ENCODE measurements at places on chromosomes 4 and X.

GRCh38 chr4:74097116-74097515, 1.9 kb downstream of the CXCL2 start:
- DNase-seq = no peak

GRCh38 chr4:169314906-169315305, 44.1 kb upstream of the SH3RF1 start:
- peak; percentile 54 for DNase-seq

- no peak for DNase-seq
Measured at GRCh38 chr4:37795581-37796195, 30.8 kb upstream of the PGM2 start.

DNA sequence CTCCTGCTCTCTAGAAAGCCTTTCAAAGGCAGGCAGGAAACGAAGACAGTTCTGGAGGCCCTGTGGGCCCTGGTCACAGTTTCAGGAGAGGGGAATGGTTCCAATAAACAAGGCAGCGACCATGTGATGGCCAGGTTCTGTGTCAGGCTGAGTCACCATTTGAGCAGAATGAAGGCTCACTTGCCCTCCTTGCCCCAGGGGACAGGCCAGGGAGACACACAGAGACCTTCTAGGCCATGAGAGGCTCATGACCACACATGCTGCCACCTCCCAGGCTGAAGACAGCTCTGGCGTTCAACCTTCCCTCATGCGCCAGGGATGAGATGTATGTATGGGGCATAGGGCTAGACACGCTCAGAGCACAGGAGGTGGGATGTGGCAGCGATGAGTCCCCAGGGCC, 22.9 kb upstream of the TRIM2 start:
- DNase-seq = no peak

DNA sequence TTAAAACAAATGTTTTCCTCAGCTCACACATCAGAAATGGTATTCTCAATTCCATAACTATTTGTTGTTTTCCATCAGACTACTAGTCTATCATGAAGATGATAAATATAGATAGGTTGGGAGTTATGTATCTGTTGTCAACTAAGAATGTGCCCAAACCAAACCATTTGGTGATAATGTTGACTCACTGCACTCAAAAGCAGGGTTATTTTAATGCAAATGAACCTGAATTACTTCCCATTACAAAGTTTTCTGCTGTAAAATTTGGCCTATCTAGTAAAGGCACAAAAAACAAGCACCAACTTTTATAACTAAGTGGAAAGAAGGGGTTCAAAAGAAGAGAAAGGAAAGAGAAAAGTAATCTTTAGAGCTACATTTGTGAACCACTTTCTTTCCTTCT, 93.5 kb downstream of the TBCK start:
- no peak for DNase-seq

DNA sequence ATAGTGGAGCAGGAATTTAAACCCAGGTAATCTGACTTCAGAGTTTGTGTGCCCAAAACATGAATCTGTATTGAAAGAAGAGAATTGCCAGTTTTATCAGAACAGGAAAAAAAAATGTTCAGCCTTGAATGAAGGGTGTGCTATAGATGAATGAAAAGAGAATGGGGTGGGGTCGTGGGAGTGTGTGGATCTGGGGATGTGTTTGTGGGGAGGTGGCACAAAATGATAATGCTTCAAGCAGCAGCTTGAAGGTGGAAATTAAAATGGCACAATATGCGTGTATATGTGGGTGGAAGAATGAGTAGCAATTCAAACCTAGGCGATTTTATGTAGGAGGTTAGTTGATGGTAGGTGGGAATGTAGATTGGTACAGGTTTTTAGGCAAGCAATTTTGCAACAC, 122.2 kb downstream of the IL1RAPL1 start:
- no peak for DNase-seq

GRCh38 chrX:138875472-138875871, 164.0 kb upstream of the FGF13 start:
- DNase-seq = no peak

- DNase-seq = no peak
Measured at GRCh38 chrX:123217728-123218127, 33.6 kb downstream of the GRIA3 start.

GRCh38 chr4:127686658-127687057, 43.5 kb upstream of the SLC25A31 start:
- peak; percentile 36 for DNase-seq

GRCh38 chrX:72078411-72078810, 53.3 kb downstream of the RTL5 start:
- DNase-seq = no peak

DNA sequence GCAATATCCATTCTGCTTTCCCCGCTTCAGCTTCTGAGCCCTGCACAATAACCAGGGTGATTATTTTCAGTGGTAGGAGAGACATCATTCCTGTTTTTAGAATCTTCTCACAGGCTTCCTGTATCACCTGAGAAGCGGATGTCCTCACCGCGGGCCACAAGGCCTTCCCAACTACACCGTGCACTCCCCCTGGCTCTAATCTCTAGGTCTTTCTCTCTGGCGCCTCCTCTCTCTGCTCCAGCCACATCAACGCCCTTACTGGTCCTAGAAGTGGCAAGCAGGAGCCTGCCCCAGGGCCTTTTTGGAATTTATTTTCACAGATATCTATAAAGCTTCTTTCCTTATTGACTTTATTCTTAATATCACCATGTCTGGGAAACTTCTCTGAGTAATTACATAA, 675.2 kb upstream of the FRG1 start:
- DNase-seq = no peak

DNA sequence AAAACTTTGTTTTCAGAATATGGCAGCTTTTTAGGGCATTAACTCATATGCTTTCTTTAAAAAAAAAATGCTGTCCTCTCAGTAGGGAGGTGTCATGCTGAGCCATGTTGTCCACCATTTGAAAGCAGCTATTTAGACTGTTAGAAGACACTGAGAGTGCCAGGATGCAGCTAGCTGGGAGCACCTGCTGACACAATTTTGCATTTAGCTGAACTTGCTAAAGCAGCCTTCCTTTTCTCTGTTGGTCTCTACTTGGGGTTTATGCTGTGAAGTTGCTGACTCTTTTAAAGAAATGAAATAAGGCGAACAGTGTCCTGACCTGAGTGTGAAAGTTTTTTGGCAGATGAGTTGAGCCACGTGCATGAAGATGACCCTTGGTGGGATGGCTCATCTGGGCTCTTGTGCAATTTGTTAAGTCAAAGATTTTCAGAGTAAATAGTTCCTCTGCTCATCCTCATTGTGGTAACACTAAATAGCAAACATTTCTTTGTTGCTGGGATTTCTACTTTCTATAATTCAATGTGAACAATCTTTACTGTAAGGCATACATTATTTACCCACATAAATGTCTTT, 64.5 kb downstream of the CDS1 start:
- DNase-seq = no peak

DNA sequence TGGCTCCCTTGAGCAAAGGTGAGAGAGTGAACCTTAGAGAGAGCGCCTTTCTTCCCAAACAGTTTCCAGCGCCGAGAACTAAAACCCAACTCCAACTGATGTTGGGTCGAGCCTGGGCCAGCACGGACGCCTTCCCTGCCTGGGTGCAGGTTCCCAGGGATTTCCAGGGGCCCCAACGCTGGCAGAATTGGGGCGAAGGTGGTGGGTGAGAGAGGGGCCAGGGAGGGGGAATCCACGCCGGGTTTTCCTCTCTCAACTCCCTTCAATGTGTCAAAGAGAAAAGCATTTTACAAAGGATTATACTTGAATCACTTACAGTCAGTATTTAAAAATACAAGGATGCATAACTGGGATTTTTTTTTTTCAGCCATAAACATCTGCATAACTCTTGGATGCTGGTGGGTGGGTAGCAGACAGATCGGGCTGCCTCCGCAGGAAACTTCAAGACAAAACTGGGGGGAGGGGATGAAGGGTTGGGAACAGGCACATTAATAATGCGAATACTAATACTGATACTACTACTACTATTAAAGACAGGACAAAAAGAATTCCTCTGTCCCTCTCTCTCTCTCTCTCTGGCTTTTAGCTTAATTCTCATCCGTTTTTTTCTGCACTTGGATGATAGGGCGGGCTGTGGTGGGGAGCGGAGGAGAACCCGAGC, 1.3 kb upstream of the ARX start:
- DNase-seq = no peak

GRCh38 chr4:924107-925096, 7.7 kb downstream of the GAK start:
- peak; percentile 60 for DNase-seq

GRCh38 chrX:118254611-118255010, 91.3 kb upstream of the WDR44 start:
- DNase-seq = peak; percentile 18

GRCh38 chr4:112923516-112923915, 125.9 kb upstream of the ANK2 start:
- no peak for DNase-seq

DNA sequence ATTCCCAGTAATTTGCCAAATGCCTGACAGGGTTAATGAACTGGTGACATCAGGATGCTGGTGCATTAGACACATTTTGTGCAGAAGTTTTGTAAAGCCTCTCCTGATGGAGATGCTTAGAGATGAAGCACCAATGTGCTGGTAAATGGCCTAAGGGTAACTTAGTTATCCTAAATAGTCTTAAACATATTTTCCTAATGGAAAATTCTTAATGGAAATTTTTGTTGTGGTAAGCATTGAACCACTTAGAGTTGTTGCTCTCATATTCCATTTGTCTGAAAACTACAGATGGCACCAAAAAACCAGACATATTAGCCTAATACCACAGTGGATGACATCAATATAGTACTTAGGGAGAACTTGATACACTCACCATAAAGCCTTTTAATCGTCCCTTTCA, 154.5 kb upstream of the ANK2 start:
- no peak for DNase-seq

GRCh38 chr4:175806727-175807126, 5.3 kb downstream of the GPM6A start:
- no peak for DNase-seq

DNA sequence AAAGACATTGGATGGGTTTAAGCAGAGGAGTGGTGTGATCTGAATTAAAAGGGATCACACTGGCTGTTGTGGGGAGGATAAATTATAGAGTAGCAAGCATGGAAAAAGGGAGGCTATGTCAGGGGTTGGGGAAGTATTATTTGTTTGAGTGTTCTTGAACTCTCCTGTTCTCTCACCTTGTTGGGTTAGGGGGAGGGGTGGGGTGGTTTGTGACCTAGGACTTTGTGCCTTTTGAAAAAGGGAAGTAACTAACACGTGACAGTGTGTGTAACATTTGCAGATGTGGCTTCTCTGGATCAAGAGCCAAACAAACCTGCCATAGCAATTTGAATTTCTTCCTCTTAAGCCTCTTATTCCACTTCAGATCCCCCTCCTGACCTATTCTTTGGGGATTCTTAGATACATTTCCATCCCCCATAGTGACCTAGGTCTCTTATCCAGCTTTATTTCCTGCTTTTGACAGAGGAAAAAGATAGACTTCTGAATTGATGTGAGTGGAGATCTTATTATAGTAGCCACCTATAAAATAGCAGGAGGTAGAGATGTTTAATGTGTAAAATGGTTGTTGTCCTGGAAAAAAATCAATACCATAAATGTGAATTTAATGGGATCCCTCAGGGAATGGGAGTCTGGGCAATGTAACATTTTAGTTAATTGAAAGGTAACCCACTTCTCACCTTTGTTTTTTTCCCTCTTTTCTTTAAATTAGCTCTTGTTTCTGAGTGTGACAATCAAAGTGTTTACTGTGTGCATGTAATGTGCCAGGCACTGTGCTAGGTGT, 120.4 kb downstream of the CT47B1 start:
- no peak for DNase-seq

DNA sequence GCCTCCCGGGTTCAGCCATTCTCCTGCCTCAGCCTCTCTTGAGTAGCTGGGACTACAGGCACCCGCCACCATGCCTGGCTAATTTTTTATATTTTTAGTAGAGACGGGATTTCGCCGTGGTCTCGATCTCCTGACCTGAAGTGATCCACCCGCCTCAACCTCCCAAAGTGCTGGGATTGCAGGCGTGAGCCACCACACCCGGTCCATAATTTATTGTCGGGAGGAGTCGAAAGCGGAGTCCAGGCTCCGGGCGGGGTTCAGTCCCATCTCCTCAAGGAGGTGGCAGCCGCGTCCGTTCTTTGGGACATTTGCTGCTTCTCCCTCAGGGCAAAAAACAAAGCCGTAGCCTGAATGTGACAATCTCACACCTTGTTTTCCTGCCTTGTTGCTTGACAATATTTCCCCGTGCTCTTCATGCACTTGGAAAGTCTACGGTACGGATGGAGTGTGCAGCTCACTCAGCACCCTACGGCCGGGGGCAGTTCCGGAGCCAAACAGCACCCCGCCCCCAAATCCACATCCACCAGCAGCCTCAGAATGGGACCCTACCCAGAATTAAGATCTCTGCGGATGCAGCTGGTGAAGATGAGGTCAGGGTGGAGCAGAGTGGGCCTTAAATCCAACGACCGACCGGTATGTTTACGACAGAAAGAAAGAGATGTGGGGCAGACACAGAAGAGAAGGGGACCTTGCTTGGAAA, 9.6 kb downstream of the GTPBP6 start:
- no peak for DNase-seq

DNA sequence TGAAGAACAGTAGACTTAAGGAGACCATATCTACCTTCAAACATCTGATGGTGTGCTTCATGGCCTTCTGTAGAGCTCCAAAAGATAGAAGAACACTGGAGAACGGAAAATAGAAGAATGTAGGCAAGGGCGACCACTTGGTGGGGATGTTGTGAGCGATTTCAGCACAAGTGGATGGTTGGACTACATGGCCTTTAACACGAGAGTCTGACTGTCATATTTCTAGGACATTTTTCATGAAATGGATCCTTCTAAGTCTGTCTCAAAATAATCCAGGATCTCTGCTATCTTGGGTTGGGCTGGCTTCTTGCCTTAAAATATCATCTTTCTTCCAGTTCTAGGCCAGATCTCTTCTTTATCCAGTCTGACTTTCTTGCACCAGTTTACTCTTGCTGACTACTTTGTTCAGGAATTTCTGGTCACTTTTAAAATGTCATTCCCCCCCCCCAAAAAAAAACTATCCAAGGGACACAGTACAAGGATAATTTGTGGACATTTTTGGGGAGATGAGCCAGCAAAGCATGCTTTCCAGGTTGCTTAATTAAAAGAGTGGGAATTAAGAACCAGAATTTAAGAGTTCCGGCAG, 1.2 kb upstream of the MID1IP1 start:
- DNase-seq = no peak

GRCh38 chr4:189780391-189780790, 160.3 kb upstream of the FRG1 start:
- no peak for DNase-seq

DNA sequence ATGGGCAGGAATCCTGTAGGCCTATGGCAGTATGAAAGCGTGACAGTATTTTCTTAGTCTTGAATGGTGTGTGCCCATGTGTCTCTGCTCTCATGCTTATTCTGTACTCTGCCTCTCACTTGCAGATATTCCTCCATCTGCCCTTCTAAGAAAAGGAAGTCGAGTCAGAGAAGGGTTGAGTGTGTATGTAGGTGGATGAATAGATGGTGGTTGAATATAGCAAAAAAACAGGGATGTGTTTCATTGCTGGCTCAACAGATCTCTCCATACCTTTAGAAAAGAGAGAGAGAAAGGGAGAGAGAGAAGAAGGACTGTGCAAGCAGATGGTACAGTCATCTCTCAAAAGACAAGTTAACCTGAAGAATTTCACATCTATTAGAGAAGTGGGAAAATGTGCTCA, 381.5 kb downstream of the FBXW7 start:
- no peak for DNase-seq
